ENCODE measurements at places on chromosomes 2 and 18. TPM values are rescaled to one million over a fixed set of nuclear protein-coding genes. Genes with fewer than 3 reads are reported as not detected.

The ASPRV1 gene
- 0.59 TPM for total RNA-seq

DNA sequence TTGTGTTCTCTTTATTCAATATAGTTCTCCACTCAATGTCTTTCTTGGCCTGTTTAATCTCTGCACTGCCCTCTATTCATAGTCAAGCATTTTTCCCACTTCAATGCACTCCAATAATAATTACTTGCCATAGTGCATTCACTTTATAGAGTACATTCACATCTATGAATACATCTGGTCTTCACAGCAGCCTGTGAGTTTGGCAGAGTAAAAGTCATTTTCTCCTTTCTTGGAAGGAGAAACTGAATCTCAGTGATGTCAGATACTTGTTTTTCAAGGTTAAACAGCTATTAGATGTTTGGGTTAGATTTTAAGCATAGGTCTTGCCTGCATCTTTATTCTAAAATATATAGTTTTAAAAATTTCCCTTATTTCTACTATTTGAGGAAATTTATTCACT is 373.2 kb downstream of the TRIB2 start:
- DNase-seq = no peak

The CNDP1 gene
- total RNA-seq = not detected

DNA sequence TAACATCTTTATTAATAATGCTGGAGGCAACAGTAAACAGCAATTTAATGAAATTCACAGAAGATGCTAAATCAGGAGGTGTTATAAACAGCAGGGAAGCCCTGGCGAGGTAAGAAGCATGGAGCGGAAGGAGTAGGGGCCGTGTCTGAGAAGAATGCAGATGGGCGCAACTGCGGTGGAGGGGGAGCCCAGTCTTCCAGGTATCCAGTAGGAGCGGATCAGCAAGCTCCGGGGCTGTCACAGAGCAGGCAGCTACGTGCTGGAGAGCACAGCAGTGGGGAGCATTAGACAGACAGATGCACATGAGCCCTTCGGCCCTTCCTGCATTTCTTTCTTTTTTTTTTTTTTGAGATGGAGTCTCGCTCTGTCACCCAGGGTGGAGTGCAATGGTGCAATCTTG is 82.3 kb downstream of the SH3RF3 start:
- no peak for DNase-seq

DNA sequence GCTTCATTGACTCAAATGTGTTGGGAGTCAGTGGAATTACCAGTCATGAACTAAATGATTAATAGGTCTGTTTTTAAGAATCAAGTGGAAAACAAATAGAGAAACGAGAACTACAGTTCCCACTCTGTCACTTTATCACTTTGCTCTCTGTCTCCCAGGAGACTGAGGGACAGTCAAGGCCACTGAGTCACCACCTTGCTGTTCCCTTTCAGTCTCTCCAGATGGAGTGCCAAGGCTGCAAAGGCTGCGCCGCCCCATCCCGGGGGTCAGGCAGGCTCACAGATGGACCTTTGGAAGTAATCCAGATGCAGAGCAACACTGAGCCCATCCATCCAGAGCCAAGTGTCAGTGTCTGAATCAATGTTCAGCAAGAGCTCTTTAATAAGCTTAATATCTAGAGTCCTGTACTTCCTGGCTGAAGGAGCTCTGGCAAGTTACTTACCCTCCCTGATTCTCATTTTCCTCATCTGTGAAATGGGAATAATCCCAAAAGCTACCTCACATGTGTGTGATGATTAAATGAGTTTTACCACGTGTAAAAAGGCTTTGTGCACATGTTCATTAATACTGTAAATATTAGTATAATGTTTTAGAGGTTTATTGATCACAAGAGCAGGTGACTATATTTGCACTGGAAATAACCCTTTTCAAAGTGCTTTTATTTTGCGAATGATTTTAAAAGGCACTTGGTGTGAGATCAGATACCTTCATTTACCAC is 43.0 kb upstream of the EFEMP1 start:
- DNase-seq = no peak
